ENCODE measurements at places on chromosomes 3 and 15. TPM values are rescaled to one million over a fixed set of nuclear protein-coding genes. Genes with fewer than 3 reads are reported as not detected.

The ATP13A5 gene
- not detected for total RNA-seq

The ACOX2 gene
- total RNA-seq: 29.4 TPM

The HGD gene
- total RNA-seq: not detected

The HHATL gene
- total RNA-seq: 434 TPM

The GATM gene
- total RNA-seq: 38.3 TPM

The UBA7 gene
- 72.1 TPM for total RNA-seq

The SCN11A gene
- 0.13 TPM for total RNA-seq

The GOLGA8Q gene
- 1.4 TPM for total RNA-seq

GRCh38 chr3:49255718-49256511 is 21.1 kb downstream of the C3orf62 start:
- no peak for DNase-seq

DNA sequence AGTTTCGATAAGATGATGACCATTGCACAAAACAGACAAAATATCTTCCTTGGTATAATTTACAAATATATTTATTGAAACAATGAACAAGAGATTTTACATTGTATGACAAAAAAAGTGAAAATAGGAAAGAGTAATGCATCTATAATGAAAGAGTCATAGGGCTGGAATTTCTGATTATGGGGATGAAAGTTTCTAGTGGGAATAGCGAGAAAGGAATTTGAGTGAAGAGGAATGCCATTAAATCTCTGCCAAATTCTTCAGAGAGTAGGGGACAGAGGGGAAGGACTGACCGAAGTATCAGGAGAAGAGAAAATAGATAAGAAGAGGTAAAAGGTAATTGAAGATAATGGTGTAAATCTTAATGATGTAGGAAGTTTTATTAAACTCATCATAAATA is 125.4 kb downstream of the VGLL3 start:
- no peak for DNase-seq

DNA sequence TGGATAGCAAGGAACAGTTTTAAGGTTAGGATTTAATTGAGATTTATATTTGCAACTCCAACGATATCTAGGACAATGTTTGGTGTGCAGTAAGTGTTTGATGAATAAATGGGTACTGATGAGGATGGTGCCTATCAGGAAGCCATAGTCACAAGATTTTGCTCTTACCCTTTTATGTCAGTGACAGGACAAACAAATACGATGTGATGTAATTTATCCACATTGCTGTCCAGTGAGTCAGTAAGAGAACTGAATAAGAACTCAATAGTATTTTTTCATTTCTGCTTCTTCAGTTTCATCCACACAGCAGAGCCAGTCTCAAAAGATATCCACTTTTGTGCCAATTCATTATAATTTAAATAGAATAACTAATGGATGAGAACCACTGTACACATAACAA is 18.5 kb downstream of the C3orf85 start:
- no peak for DNase-seq

GRCh38 chr3:143840636-143841035 is 7.6 kb downstream of the SLC9A9 start:
- no peak for DNase-seq

GRCh38 chr15:95758451-95758850 is 572.0 kb upstream of the NR2F2 start:
- no peak for DNase-seq

DNA sequence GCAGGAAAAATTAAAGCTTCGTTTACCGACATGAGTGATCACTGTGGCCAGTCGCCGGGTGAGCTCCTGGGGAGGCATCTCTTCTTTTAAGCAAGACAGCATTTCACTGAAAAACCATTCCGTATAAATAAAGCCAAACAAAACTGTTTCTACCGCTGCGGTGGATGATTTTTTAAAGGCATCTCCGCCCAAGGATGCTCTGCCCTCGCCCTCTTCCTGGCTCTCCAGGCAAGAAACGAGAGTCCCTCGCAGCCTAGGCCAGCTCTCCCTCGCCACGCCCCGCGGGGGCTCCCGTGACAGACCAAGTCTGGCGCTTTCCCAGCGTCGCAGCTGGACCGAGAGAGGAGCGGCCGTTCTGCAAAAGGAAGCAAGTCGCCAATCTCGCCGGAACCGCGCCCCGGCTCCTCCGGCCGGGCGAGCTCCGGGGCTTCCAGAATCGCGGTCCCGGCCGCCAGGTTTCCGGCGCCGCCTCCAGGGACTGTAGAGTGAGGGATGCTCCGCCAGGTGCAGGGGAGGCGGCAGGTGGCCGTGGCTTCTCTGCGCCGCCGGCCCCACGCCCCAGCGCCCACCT is 458 bp downstream of the MCF2L2 start:
- peak; percentile 88 for DNase-seq

DNA sequence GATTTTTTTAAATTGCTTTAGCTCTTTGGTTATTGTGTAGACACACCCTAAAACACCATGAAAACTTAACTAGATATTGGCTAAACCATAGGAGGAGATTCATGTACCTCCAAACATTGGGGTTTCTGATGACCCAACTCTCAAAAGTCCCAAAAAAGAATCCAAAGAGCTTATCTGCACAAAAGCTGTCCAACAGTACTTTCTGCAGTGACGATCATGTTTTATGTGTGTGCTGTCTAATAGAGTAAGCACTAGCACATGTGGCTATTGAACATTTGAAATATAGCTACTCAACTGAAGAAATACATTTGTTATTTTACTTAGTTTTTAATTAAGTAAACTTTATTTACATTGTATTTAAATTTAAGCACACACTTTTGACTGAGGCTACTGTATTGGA is 818.2 kb upstream of the LMCD1 start:
- DNase-seq: no peak

- DNase-seq: no peak
Observed at GRCh38 chr15:58590926-58591325, 158.6 kb downstream of the ADAM10 start.

DNA sequence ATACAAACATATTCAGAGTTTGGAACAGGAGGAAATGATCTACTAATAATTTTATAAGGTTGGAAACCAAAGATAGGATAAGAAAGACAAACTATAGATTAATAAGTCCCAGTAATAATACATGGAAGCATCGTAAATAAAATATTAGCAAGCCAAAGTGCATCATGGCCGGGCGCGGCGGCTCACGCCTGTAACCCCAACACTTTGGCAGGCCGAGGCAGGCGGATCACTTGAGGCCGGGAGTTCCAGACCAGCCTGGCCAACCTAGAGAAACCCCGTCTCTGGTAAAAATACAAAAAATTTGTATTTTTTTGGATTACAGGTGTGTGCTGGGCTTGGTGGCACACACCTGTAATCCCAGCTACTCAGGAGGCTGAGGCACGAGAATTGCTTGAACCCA is 14.9 kb downstream of the MUC4 start:
- DNase-seq: no peak

GRCh38 chr3:148957586-148957985 is 33.8 kb upstream of the GYG1 start:
- DNase-seq: no peak

DNA sequence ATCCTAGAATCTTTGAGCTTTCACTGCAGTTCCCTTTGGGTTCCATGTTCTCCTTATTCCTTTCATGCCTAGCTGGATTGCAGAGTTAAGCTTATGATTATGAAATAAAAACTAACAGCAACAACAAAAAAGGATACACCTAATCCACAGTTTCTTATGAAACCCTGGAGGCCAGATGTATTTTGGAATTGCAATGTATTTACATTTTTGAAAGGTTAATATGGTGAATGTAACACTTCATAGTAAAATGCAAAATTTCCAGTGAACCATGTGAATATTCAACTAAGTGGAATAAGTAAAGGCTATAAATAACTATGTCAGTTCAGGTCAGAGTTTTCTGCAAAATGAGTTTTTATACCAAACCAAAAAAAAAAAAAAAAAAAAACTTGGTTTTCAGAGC is 65.8 kb upstream of the FLNB start:
- no peak for DNase-seq

- peak; percentile 54 for DNase-seq
Observed at GRCh38 chr15:66650433-66650832, 51.6 kb upstream of the SMAD6 start.

- DNase-seq: no peak
Observed at GRCh38 chr15:42010434-42010833, 10.4 kb downstream of the PLA2G4E start.

DNA sequence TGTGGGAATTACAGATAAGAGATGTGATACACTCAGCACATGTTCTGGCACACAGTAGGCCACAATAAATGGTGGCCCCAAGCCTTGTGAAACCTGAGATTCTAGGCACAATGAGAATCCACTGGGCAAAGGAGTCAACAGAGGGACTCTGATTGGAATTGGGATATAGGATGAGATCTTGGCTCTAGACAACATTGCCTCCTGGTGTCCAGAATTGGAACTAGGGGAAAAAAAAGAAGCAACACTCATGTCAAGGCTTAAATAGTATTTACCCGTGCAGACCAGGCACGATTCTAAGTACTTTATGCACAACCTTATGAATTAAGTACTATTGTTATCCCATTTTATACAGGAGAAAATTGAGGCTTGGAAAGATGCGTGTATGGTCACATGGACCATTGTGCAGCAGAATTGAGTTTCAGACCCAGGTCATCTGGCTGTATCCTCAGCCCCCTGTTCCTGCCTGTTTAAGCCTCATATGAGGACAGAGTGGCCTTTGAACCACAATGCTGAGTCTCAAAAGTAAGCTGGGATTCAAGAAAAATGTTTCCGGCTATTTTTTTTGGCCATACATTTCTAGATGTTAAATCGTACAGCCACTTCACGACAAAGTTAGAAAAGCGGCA is 124.8 kb downstream of the SV2B start:
- no peak for DNase-seq

- no peak for DNase-seq
Observed at GRCh38 chr3:149010966-149011365, 19.6 kb downstream of the GYG1 start.
